ENCODE measurements at places on chromosomes 4 and X. TPM values are rescaled to one million over a fixed set of nuclear protein-coding genes. Genes with fewer than 3 reads are reported as not detected.

GRCh38 chrX:14032406-14032805 is 2.7 kb upstream of the GEMIN8 start:
- peak; percentile 37 for DNase-seq

NRK gene
- total RNA-seq: 15.5 TPM

DSPP gene
- 0.09 TPM for total RNA-seq

GRCh38 chrX:23434356-23434884 is 99.8 kb downstream of the PTCHD1 start:
- DNase-seq: peak; percentile 4

FAT4 gene
- 83.7 TPM for total RNA-seq

GRCh38 chr4:151644622-151645021 is 116.2 kb downstream of the GATB start:
- DNase-seq: no peak

PCDH11X gene
- 37.2 TPM for total RNA-seq

MGARP gene
- total RNA-seq: 0.73 TPM

GRCh38 chrX:132488180-132488705 is 595 bp downstream of the MBNL3 start:
- DNase-seq: no peak

- DNase-seq: no peak
Measured at GRCh38 chr4:10289538-10289906, 167.7 kb downstream of the ZNF518B start.

- DNase-seq: no peak
Measured at GRCh38 chr4:111362941-111363361, 740.1 kb upstream of the PITX2 start.

DNA sequence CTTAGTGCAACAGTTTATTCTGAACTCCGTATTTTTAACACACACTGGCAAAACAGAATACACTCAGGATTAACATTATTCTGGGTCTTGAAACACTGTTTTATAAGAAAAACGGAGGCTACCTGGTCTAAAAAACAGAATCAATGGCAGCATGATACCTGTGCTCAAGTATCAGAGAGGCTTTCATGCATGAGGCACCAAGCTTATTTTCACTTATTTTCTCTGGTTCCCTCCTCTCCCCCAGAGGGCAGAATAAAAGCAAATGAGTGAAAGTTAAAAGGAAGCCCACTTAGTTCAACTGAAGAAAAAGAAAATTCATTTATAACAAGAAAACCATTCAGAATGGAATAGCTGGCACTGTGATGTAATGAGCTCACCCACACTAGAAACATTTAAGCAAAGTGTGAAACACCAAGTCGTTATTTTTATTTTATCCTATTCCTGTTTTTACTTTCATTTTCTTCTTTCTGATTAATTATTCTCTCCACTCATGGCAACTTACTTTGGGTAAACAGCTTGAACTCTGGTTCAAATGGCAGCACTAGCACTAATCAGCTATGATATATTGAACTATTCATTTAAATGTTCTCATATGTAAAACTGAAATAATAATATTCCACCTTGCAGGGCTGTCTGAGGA is 211.8 kb downstream of the PPP3CA start:
- no peak for DNase-seq

GRCh38 chr4:26015133-26015651 is 101.2 kb downstream of the SMIM20 start:
- peak; percentile 82 for DNase-seq

DNA sequence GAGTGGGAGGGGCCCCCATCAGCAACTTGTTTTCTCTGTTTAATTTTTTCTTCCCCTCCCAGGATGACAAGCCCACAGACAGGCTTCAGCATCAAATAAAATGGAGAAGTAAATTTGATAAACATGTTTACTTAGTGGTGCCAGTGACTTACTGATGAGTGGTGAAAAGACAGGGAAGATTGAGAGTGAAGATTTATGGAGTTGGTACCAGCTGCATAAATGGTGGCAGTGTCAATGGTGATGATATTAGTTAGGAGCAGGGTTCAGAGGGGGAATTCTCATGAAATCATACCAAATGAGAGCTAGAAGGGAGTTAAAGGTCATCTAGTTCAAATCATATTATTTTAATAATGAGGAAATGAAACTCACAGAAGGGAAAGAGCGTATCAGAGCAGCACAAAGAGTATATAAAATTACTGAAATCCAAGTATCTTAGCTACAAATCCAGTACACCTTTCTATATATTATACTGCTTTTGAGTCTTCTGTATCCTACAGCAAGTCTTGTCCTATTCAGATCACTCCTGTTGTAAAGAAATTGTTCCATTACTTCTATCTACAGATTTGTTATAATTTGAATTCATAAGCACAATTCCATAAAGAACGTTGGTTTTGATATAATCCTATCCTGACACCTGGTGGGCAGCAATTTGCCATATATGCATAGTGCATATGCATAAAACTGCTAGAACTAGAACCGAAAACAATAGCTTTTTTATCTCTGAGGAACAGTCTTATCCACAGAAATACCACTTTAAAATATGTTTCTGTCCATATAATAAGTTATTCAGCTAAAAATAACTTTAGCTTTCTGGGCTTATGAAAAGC is 5.0 kb downstream of the P2RY10 start:
- no peak for DNase-seq

- DNase-seq: no peak
Measured at GRCh38 chr4:129094347-129094746, 1.0 kb upstream of the SCLT1 start.

GRCh38 chr4:3256230-3257102 is 7.5 kb downstream of the MSANTD1 start:
- no peak for DNase-seq

DNA sequence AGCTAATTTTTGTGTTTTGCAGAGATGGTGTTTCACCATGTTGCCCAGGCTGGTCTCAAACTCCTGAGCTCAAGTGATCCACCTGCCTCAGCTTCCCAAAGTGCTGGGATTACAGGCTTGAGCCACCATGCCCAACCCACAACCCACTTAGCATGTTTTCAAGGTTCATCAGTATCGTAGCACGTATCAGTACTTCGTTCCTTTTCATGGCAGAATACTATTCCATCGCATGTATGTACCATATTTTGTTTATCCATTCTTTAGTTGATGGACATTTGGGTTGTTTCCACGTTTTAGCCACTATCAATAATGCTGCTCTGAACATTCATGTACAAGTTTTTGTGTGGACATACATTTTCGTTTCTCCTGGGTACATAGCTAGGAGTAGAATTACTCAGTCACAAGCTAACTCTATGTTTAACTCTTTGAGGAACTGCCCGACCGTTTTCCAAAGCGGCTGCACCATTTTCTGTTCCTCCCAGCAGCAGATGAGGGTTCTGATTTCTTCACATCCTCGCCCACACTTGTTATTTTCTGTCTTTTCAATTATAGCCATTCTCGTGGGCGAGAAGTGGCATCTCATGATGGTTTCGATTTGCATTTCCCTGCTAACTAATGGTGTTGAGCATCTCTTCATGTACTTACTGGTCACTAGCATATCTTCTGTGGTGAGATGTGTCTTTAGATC is 32.5 kb downstream of the MAN2B2 start:
- no peak for DNase-seq

DNA sequence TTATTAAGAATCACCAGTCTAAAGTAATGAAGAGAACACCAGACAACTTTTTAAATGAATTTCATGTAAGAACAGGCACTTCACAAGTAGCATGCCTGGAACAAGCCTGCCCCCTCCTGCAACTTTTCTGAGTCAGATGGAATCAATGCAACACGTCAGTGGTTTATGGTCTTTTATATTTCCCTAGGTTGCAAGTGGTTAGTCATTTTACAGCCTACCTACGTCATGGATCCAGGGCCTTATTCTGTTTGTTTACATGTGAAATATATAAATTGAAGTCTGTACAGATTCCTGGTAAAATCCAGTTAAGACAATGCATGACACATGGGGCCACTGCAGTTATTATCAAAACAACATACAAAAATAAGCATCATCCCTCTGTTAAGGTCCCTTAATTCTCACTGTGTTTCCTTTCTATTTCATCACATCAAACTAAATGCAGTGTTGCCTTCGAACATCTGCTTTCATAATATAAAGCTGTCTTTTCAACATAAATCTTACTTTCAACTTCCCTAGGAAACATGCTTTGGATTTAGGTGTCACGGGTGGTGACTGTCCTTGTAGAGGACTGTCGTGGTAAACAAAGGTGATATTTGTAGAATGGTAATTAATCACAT is 309.3 kb downstream of the FRMPD4 start:
- DNase-seq: no peak

GRCh38 chr4:183843248-183843671 is 61.8 kb upstream of the STOX2 start:
- DNase-seq: no peak

SYNPO2 gene
- total RNA-seq: 8.8 TPM

DNA sequence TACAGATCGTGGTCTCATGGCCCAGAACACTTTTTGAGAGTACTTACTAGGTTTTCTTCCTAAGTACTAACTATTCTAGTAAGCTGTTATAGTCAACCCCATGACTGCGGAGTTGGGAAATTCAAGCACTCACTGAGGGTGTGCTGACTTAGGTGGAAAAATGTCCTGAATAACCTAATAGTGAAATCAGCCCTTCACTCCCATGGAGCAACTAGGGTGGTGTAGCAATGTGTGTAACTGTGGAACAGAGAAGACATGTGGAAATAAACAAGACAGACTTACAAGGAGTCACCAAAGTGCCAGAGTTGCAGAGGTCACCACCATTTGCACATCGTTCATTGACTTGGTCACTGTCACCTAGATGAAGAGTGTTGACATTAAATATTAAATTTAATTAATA is 12.1 kb upstream of the VSIG4 start:
- DNase-seq: no peak

DNA sequence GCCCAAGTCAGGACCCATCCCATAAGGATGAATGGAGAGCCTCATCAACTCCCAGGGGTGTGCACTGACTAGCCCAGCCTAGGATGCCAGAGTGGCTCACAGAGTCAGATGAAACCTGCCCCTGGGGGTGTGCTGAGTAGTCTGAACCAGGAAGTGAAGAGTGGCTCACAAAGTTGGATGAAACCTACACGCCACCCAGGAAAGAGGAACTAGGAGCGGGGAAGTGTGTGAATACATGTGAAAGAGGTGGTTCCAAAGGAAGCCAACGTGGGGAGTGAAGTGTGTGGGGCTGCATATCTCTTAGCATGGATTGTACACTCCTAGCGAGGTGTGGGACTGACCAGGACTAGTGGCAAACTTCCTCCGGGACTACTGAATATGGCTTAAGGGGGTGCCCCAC is 902.1 kb upstream of the NDST4 start:
- DNase-seq: no peak

DNA sequence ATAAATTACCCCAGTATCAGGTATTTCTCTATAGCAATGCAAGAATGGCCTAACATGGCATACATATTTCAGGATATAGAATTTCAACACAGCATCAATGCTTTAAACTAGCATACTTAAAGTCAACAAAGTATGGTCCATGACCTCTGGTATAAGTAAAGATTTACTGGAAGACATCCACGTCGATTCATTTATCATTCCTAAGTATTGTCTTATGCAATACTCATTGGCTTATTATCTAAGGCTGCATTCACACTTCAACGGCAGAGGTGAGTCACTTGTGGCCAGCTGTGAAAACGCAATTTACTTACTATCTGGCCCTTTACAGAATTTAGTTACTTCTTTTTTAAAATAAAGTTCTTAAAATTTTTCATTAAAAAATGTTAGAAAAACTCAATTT is 42.6 kb downstream of the ADGRA3 start:
- DNase-seq: no peak

GRCh38 chr4:26181616-26182015 is 139.2 kb upstream of the RBPJ start:
- no peak for DNase-seq

GDI1 gene
- 143 TPM for total RNA-seq

MAGEB1 gene
- not detected for total RNA-seq

DNA sequence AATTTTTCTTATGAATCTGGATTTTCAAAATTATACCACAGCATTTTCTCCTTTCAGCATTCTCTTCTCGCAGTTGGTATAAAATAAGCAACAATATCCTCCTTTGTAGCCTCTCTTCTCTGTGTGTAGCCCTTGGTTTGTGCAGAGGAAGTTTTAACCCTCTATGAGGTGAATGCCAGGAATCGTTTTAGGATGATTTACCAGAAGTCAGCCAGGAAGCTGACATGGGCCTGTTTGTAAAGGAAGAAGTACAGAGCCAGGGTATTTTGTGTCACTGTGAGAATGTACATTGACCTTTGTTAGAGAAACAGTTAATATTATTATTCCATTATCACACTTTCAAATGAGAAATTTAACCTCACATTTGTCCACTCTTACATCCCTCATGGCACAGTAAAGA is 88.9 kb upstream of the RPL34 start:
- no peak for DNase-seq

Measured in cerebellum (tissue), 4 donors.